ENCODE measurements at places on chromosomes 16 and 17.

GRCh38 chr16:53915452-53916160, 211.7 kb downstream of the FTO start:
- DNase-seq, result no peak

DNA sequence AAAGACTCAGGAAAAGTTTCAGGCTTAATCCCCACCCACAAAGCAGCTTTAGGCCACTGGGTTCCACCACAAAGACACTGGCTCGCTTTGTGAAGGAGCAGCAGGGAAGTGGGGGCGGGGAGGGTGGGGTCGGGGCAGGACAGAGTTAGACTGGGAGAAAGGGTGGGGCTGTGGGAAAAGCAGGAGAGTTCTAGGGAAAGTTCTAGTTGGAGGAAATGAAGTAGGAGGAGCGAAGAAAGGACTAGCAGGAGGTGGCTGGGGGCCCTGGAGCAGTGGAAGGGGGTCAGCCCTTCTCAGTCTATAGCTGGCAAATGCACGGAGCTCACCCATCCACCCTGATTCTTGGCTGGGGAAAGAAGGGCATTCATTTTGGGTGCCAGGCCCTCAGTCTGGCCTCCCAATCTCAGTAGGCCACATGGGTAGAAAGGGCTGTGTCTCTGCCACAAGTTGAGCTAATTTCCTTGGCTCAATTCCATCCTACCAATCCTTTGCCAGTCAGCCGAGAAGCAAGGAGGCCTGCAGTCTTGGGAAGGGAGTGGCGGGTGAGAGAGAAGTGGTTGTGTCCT, 4.6 kb downstream of the INPP5K start:
- DNase-seq, result no peak

GRCh38 chr16:18013863-18014262, 322.7 kb downstream of the NPIPA8 start:
- DNase-seq, result no peak

DNA sequence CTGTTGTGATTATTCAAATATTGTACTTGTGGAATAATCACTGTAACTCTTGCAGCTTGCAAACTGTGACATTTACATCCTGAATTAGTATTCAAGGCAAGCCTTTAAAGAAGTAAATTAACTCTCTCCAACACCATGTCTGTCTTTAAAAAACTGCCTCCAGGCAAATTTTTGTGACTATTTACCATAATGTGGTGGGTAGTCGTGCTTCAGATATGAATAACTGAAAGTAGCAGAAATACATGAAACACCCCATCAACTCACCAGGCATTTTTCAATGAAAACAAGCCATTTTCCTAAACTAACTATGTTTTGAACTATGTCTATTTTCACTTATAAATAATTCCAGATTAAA, 217.4 kb upstream of the PSMD7 start:
- no peak for DNase-seq

- no peak for DNase-seq
Measured at GRCh38 chr16:10321407-10322387, 64.2 kb upstream of the ATF7IP2 start.
